ENCODE measurements at places on chromosomes 12 and 14.

DNA sequence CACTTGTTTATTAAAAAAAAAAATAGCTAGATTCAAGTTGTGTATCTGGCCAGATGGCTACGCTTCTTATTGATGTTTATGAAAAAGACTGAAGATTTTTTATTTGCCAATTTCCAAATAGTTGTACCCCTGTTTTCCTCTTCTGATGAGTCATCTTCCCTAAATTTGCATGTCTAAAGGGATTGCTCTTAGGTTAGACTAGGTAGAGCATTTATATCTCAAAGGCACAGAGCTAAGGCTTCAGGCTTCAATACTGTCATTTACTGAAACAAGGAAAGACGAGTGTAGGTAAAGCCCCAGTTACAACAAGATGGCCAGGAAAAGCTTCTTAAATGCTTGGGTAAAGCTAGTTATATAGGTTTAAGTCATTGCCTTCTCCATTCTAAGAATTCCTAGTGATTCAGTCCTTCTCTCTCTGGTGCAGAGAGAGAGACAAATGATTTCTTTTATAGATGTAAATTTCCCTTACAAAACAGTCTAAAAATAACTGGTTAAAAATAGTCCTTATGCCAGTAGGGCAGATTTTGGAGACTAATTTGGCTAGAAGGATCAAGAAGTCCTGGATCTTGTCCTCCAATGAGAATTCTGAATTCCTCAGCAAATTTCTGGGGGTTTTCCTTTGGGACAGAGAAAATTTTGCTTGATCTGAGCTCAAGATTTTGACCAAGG is 26.1 kb downstream of the LEMD3 start:
- no peak for DNase-seq

GRCh38 chr14:99261912-99262787 is 9.8 kb downstream of the BCL11B start:
- DNase-seq = peak; percentile 71

DNA sequence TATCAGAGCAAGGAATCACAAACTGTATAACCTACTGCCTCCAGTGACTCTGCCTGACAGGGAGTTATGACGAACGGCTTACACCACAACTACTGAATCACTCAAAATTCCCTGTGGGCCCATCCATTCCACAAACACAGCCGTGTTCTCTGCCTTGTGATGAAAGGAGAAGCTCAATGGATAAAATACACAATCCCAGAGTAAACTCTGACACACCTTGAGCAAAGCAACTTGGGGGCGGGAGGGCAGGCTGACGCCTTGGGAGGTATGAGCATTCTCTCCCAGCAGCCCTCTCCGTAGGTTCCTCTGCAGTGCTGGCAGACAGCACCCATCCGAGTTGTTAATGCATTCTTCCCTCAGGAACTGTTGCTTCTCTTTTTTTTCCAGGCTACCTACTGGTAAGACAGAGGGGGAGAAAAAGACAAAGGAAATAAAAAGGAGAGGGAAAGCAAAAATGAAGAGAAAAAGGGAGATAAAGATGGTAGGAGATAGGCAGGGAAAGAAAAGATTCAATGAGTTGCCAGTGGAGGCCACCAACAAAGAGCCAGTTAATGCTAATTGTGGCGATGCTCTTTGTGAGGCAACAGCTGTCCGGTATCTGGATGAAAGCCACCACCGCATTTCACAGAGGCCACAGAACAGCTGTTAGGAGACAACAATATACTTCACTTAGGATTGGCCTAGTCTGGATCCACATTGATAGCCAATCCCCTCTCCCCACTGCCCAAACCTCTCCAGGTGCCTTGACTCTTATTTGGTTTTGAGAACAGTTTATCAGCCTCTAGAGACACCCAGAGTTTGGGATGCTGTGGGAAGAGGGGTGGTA is 4.7 kb upstream of the DIO2 start:
- DNase-seq = no peak

DNA sequence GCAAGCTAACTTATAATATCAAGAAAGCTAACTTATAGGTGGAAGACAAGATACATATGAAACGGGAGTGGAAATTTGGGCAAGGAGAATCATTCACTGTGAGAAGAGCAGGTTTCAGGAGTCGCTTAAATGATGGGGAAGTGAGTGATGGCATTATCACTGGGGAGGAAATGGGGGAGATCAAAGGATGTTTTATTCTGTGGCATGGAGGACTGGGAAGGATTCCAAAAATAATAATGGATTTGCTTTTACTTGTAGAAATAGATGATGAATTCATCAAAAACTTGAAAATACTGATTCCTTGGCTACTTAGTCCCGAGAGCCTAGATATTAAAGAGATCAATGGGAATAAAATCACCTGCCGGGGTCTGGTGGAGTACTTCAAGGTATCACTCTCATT is 47.8 kb downstream of the SAV1 start:
- no peak for DNase-seq

GRCh38 chr12:63308671-63309070 is 157.7 kb upstream of the AVPR1A start:
- DNase-seq = no peak

- no peak for DNase-seq
Measured at GRCh38 chr14:61077951-61078720, 97.1 kb downstream of the SLC38A6 start.

GRCh38 chr12:19518209-19518608 is 78.9 kb downstream of the AEBP2 start:
- no peak for DNase-seq

Measured in stimulated activated CD8-positive, alpha-beta memory T cell treated with anti-CD3 and anti-CD28 coated beads, Interleukin-7, amount 100 ng/mL, for 48 hours (primary cell).